ENCODE measurements at places on chromosomes 6 and 20. TPM values are rescaled to one million over a fixed set of nuclear protein-coding genes. Genes with fewer than 3 reads are reported as not detected.

DNA sequence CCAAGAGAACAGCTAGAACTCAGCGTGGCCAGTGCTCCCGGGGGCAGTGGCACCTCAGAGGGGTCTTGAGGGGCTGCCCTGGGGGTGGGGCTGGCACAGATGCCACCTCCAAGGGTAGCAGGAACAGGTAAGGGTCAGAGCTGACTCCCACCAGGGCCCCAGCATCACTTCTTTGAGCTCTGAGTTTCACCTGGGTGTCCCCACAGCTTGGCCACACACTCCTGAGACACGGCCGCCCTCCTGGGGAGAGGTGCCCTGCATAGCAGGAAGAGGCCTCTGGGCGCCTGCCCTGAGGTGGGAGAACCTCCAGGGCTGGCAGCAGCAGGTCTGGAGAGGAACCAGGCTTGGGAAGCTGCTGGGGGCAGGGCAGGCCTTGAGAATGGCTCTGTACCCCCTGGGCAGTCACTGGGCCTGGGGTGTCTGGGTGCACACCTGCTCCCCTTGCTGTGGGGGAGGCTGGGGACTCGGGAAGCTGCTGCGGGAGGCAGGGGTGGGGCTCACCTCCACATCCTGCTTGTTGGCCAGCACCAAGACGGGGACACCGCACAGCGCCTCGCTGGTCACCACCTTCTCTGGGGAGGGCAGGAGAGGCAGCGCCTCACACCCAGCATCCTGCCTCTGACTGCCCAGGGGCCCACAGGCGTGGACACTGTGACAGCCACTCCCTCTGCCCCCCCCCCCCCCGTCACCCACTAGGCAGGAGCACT lies 5.0 kb downstream of the TNFRSF6B start:
- no peak for DNase-seq

- DNase-seq, result no peak
These were observed 116.6 kb upstream of the LGSN start for GRCh38 chr6:63436356-63436755.

DNA sequence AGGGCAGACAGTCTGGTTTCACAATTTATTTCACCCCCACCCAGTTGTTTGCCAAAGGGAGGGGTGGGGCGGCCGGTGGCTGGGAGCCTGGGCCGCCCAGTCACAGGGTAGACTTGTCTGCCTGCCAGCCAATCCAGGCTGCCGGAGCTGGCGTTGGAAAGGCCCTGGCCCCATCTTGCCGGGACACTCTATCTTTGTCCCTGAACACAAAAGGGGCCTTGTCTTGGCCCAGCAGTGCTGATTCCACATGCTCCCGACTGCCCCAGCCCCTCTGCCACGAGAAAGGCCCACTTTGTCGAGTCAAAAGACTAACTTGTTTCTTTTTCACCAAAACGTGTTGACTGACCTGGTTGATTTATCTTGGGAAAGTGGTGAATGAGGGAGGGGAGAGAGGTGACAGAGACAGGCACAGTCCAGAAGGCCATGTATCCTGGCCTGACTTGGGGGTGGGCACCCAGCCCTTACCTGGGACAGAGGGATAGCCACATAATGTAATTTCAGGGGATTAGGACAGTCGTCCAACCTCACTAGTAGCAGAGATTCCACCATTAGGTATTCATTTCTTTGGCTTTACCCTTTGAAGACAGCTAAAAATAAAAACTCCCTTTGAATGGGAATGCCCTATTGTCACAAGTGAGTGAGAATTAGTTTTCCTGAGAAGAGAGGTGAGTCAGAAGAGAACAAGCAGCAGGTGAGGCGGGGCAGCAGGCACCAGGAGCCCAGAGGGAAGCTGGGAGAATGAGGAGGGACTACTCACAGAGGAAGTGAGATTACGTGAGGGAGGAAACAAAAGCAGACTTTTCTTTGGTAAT lies 67.0 kb upstream of the SIRPA start:
- DNase-seq, result no peak

DNA sequence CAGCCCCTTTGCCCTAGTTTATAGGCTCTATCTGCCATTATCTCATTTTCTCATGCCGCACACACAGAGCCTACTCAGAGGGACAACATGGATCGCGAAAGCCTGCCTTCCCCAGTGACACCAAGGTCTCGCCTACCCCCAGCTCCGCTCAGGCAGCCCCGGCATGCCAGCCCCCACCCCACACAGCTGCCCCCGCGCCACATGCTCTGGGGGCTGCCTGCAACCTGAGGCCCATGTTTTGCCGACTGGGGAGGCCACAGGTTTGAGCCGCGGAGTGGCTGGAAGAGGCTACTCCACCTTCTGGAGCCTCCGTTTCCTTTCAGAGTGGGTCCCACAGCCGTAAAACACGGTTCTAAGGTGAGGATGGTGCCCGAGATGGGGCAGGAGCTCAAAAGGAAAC lies 102.1 kb downstream of the ASXL1 start:
- no peak for DNase-seq

- no peak for DNase-seq
These were observed 235.9 kb downstream of the BTBD3 start for GRCh38 chr20:12153628-12154027.

CLVS2 gene
- total RNA-seq, result not detected

DNA sequence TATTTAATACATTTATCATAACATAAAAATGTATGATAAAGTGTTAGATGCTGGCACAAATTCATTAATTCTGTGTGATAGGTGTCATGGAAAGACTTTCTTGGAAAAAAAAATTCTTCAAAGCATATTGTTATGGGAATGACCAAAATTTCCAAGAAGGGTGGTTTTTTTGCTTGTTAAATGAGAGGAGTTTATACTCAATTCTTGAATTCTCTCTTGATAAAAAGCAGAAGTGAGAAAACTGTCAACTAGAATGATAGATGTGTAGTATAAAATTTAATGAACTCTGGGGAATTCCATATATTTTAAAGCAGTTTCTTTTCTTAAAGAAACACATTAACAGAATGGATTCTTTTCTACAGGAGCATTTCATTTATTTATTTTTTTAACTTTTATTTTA lies 62.0 kb upstream of the SNAP91 start:
- no peak for DNase-seq

THEMIS gene
- total RNA-seq, result 10.2 TPM

GRCh38 chr6:106749609-106750008 lies 120.2 kb downstream of the QRSL1 start:
- DNase-seq, result no peak

- DNase-seq, result no peak
These were observed 2.4 kb upstream of the GLYATL3 start for GRCh38 chr6:49497304-49497703.

DNA sequence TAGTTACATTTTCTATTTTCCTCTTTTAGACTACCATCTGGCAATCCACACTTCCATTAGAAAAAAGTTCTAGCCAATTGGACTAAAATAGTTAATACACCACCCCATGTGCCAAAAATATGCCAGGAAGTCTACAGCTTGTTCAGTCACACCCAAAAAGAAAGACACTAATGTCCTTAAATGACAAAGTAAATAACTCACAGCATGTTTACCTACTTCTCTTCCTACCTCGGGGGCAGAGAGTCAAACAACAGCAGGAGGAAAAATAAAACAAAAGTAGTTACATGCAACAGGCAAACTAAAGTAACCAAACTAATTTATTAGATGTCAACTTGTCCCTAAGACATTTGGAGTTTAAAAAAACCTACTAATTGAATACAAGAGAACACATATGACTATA lies 57.0 kb downstream of the UBE3D start:
- DNase-seq, result no peak

GRCh38 chr6:27830212-27830599 lies 82.0 kb downstream of the OR2B2 start:
- no peak for DNase-seq

DNA sequence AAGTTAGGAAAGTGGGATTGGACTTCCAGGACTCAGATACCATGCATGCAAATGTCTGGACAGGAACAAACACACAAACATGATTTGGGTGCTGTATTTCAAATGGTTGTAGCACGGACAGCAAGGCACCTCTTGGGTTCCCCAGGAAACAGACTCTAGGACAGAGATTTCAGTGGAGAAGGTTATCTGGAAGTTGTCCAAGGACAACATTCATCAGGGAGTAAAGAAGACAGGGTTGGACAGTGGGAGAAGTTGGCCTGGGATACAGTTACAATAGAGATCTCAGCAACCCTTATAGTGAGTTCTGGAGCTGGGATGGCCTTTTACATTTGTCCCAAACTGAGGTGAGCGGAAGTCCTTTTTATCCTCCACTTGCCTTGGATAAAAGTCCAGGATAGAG lies 19.8 kb upstream of the TINAG start:
- no peak for DNase-seq

HLA-DQA2 gene
- total RNA-seq, result 1.0 TPM

GRCh38 chr6:157134402-157135047 lies 188.8 kb downstream of the TMEM242 start:
- DNase-seq, result no peak

DNA sequence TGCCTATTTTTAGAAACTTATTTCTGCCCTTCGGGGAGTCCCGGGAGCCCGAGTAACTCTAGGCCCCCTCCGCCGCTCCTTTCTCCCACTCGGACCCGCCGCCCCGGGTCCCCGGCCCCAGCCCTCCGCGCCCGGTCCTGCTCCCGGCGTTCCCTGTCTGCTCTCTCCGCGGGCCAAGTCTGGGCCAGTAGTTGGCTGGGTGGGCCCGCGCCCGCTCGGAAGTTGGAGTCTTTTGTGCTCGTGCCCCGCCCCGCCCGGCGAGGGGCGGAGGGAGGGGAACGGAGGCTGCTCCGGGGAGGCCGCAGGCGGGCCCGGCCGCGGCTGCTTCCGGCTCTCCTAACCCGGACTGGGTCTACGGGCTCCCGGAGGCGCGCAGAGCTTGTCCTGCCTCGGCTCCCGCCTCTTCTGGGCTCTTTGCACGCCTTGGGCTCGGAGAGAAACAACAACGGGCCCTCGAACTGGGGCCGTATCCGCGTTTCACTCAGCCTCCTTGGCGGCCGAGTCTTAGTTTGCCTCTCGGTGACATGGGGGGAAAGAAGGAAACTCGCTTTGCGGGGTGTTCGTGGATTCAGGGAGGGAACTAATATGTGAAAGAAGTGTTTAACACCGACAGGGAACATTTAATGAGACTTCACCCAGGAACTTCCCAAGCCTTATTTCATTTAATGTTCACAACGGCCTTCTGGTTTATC lies 657 bp downstream of the RALY start:
- peak; percentile 80 for DNase-seq

- DNase-seq, result no peak
These were observed 1.3 kb upstream of the CDYL start for GRCh38 chr6:4774715-4775493.

DNA sequence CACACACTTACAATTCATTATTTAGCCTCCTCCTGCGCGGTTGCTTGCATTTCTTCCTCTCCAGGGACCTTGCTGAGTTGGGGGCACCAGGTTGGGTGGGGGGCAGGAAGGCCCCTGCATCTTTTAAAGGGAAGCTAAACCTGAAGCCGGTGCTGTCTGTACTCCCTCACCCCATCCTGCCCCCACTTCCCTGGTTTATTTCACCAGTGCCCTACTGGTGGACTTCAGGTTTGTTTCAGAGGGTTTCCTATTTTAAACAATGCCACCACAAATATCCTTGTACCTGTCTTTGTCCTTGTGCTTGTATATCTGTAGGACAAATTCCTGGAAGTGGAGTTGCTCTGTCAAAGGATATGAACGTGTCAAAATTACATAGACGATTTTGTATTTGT lies 21.0 kb downstream of the PTK7 start:
- no peak for DNase-seq

DNA sequence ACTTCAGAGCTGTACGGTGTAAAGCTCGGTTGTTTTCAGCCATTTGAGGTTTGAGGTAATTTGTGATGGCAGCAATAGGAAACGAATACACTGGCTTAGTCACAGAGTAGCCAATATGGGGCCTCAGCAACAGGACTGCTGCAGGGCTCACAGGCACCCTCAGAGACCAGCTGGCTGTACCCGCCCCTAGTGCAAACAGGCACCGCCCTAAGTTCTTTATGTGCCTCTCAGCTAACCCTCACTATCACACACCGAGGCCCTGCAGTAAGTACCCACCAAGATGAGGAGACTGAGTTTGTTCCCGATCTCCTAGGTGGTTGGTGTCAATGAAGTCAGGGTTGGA lies 11.2 kb upstream of the SERPINB9 start:
- DNase-seq, result no peak

DNA sequence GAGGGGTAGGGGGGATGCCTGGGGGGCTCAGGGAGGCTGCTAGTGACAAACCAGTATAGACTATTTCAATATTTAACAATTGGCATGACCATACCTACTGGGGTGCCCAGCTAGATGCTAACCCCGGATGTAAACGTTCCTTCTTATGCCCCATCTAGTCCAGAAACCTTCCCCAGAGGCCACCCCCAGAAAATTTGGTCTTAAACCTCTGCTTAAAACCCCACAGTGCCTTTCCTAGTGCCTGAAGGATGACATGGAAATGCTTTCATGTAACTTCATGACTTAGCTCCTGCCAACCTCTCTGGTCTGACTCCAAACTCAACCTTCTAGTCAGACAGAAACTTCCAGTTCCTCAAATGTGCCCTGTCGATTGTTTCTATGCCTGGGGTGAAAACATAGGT lies 52.0 kb downstream of the JPH2 start:
- no peak for DNase-seq

- no peak for DNase-seq
These were observed 3.8 kb downstream of the GUCA1A start for GRCh38 chr6:42176981-42177380.

DNA sequence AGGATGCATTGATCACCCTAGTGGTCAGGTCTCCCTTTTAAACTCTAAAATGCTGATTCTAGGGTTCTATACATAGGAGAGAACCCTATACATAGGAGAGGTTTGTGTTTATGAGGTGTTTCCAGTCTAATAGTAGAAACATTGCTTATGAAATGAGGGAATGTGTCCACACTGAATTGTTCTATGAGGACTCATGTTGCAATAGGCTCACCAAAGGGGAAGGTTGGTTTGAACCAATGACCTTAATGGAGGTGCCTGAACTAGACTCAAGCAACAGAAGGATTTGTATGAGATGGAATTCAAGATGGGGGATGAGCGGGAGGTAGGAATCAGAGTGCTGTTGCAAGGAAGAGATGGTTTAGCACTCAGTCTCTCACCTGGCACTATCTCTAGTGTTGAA lies 33.5 kb upstream of the UBR2 start:
- no peak for DNase-seq

DNA sequence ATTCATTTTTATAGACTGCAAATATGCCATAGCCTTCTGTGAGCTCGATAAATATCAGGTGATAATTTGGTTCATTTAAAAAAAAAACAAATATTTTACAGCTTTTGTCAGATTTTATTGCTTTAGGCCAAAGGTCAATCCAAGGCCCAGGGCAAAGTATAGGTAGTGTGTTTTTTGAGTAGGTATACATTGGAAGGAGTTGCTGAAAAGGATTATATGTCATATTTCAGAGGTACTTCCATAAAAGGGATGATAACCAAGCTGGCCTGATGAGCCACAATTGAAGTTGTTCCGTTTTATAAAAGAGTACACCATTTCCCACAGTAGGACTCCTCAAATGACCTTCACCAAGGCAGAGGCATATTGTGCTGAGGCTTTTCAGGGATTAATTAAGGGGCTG lies 452.8 kb upstream of the FLRT3 start:
- DNase-seq, result no peak

SLPI gene
- total RNA-seq, result not detected

DNA sequence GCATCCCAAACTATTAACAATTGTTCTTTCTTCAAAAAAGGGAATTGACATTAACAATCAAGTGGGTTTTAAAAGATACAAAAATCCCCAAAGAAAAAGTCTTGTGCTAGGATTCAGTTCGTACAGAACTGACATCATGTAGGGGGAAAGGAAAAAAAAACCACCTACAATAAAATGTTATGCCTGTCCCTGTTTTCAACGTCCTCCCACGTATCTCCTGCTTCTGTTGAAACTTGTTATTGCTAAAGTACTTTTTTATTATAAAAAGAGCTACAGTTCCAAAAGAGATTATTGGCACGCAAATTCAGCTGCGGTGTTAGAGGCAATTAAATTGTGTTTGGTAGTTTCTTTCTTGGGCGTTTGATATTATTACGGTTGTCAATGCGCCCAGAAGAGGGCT lies 102.8 kb upstream of the PHACTR1 start:
- DNase-seq, result no peak
